ENCODE measurements at places on chromosomes 6 and 20. TPM values are rescaled to one million over a fixed set of nuclear protein-coding genes. Genes with fewer than 3 reads are reported as not detected.
A peak's percentile ranks its signal among the peaks of the same experiment; 100 is the strongest.

GRCh38 chr20:22909436-22909835 lies 125.7 kb upstream of the SSTR4 start:
- H3K4me1 ChIP-seq: peaks cover 4% of the 10 kb centered on the region
- no peaks in the 10 kb centered on the region for H3K36me3 ChIP-seq
- H3K27me3 ChIP-seq: peaks cover under 1% of the 10 kb centered on the region
- no peak for DNase-seq
- H3K4me3 ChIP-seq: no peak overlapping the region
- no peak overlapping the region for H3K27ac ChIP-seq

The SALL4 gene
- total RNA-seq: 1.8 TPM

The PROKR2 gene
- total RNA-seq: not detected

DNA sequence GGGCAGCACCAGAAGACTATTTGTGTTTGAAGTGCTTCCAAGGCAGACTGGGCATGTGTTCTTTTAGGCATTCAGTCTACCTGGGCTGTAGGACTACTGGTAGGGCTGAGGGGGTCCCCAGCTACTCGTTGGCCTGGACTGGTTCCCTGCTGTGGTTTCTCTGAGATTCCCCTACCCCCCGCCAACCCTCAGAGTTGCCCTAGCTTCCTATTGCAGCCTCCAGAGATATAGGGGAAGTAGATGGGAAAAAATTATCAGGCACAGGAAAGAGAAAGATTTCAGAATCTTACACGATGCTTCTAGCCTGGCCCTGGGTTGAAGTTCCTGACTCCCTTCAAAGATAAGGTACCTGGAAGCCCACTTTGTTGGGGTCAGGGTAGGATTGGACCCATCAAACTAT lies 22.5 kb downstream of the BRPF3 start:
- no peak overlapping the region for H3K27ac ChIP-seq
- H3K4me1 ChIP-seq: no peaks in the 10 kb centered on the region
- no peak overlapping the region for H3K4me3 ChIP-seq

DNA sequence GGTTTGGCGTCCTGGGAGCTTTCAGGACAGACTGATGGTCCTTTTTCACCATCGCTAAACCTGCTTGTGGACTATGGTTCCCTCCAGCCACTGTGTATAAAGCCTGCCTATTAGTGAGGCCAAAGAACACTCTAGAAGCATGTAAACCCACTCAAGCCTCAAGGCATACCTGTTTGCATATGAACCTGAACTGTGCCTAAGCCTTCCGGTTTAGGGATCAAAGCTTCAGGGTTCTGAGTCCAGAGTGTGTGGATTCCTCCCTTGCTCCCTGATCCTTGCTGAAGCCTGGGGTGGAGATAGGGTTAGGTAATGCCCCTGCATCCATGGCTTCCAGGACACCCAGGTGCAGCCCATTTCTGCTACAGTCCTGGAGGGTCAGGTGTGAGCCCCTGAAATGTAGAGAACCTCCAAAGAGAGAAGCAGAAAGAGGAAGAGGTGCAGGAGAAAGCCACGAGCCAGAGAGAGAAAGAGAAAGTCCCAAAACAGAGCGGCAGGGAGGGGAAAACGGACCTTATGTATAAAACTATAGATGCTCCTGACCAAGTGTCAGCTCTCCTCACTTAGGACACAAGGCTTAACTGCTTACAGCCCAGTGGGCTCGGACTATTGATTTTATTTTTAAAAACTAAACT lies 93.3 kb downstream of the SCML4 start:
- H3K27ac ChIP-seq: no peak overlapping the region
- no peaks in the 10 kb centered on the region for H3K36me3 ChIP-seq
- no peaks in the 10 kb centered on the region for H3K4me1 ChIP-seq
- no peak for DNase-seq
- peaks cover 64% of the 10 kb centered on the region for H3K27me3 ChIP-seq

- H3K27me3 ChIP-seq: no peaks in the 10 kb centered on the region
- DNase-seq: no peak
- H3K4me3 ChIP-seq: no peak overlapping the region
- H3K4me1 ChIP-seq: peaks cover 10% of the 10 kb centered on the region
- H3K27ac ChIP-seq: no peak overlapping the region
Observed at GRCh38 chr6:7050004-7050403, 57.8 kb upstream of the RREB1 start.

GRCh38 chr6:5468586-5468985 lies 207.3 kb downstream of the FARS2 start:
- H3K27ac ChIP-seq: no peak overlapping the region
- peaks cover 26% of the 10 kb centered on the region for H3K4me1 ChIP-seq
- no peaks in the 10 kb centered on the region for H3K36me3 ChIP-seq

DNA sequence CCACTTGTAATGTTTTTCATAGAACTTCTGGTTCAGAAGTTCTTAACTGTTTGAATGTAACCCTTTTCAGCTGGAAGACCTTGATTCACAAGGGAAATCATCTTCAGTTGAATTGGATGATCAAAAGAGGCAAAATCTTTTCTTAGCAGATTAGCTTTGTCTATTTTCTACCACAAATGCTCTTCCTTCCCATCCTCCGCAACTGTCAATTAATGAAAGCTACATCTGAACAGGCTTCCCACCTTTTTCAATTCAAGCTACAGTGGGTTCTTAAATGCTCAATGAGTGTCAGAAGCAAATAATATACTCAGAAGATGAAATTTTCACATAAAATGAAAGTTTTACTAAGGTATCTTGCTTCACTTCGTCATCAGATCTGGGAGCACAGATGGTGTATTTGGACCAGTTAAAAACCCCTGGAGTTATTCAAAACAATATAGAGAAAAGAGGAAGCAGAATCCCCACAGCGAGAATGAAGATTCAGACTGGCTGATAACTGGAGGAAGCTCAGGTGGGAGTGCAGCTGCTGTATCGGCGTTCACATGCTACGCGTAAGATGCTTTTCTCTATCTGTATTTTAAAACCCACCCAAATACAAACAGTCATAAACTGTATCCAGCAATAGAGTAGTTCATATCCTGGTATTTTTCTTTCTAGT lies 19.4 kb downstream of the QRSL1 start:
- H3K27me3 ChIP-seq: no peaks in the 10 kb centered on the region
- no peak overlapping the region for H3K27ac ChIP-seq
- no peak for DNase-seq
- no peak overlapping the region for H3K4me3 ChIP-seq
- H3K4me1 ChIP-seq: no peaks in the 10 kb centered on the region
- peaks cover 45% of the 10 kb centered on the region for H3K36me3 ChIP-seq

The FRK gene
- total RNA-seq: 0.05 TPM

GRCh38 chr6:53441761-53442160 lies 93.0 kb upstream of the ELOVL5 start:
- H3K4me3 ChIP-seq: no peak overlapping the region
- no peak overlapping the region for H3K27ac ChIP-seq
- H3K4me1 ChIP-seq: peaks cover 19% of the 10 kb centered on the region
- DNase-seq: no peak
- no peaks in the 10 kb centered on the region for H3K36me3 ChIP-seq

DNA sequence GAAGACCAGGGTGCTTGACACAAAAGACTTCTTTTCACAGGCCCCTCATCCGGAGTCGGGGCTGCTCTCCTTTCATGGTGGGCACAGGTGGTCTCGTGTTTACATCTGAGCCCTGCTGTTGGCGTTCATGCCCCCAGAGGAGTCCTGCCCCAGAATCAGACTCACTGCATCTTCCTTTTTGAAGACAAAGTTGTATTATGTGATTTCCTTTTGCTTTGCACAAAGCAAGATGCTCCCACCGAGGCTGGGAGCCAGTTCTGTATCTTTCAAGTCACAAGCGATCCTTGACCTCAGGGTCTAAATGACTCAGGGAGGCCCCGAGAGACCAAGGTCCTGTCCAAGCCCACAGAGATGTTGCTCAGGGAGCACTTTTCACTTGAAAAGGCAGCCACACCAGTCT lies 330.5 kb downstream of the THBS2 start:
- H3K4me3 ChIP-seq: no peak overlapping the region
- peak; percentile 63 for DNase-seq
- H3K27me3 ChIP-seq: peaks cover 28% of the 10 kb centered on the region
- no peaks in the 10 kb centered on the region for H3K36me3 ChIP-seq

The OSER1 gene
- total RNA-seq: 41.2 TPM

GRCh38 chr6:134322216-134322615 lies 4.3 kb upstream of the SGK1 start:
- no peak overlapping the region for H3K4me3 ChIP-seq
- peaks cover 18% of the 10 kb centered on the region for H3K4me1 ChIP-seq
- no peak overlapping the region for H3K27ac ChIP-seq
- H3K27me3 ChIP-seq: no peaks in the 10 kb centered on the region
- no peak for DNase-seq

The JPH2 gene
- 16.5 TPM for total RNA-seq

GRCh38 chr6:14472986-14473337 lies 355.4 kb downstream of the CD83 start:
- peak overlapping the region; percentile 67 for H3K27ac ChIP-seq
- peaks cover 10% of the 10 kb centered on the region for H3K4me1 ChIP-seq
- no peak for DNase-seq
- no peaks in the 10 kb centered on the region for H3K36me3 ChIP-seq
- peaks cover 4% of the 10 kb centered on the region for H3K27me3 ChIP-seq

The SYNDIG1 gene
- total RNA-seq: 0.94 TPM

The SMLR1 gene
- not detected for total RNA-seq

GRCh38 chr6:142444376-142444775 lies 142.6 kb downstream of the ADGRG6 start:
- H3K4me1 ChIP-seq: no peaks in the 10 kb centered on the region
- DNase-seq: no peak
- no peak overlapping the region for H3K4me3 ChIP-seq
- H3K27ac ChIP-seq: no peak overlapping the region
- H3K27me3 ChIP-seq: no peaks in the 10 kb centered on the region
- no peaks in the 10 kb centered on the region for H3K36me3 ChIP-seq

- no peak overlapping the region for H3K27ac ChIP-seq
- DNase-seq: no peak
- no peaks in the 10 kb centered on the region for H3K4me1 ChIP-seq
- peaks cover 17% of the 10 kb centered on the region for H3K36me3 ChIP-seq
- no peaks in the 10 kb centered on the region for H3K27me3 ChIP-seq
Observed at GRCh38 chr20:8809107-8809953, 259.6 kb upstream of the PLCB4 start.

GRCh38 chr6:11161031-11161956 lies 49.8 kb upstream of the ERVFRD-1 start:
- no peak overlapping the region for H3K4me3 ChIP-seq
- H3K4me1 ChIP-seq: peaks cover 16% of the 10 kb centered on the region
- H3K36me3 ChIP-seq: no peaks in the 10 kb centered on the region
- peak overlapping the region; percentile 83 for H3K27ac ChIP-seq
- no peak for DNase-seq

GRCh38 chr20:57941604-57942381 lies 232.0 kb upstream of the PMEPA1 start:
- H3K27ac ChIP-seq: no peak overlapping the region
- DNase-seq: no peak
- peaks cover 33% of the 10 kb centered on the region for H3K27me3 ChIP-seq
- H3K4me1 ChIP-seq: peaks cover 35% of the 10 kb centered on the region
- H3K36me3 ChIP-seq: no peaks in the 10 kb centered on the region
- no peak overlapping the region for H3K4me3 ChIP-seq

DNA sequence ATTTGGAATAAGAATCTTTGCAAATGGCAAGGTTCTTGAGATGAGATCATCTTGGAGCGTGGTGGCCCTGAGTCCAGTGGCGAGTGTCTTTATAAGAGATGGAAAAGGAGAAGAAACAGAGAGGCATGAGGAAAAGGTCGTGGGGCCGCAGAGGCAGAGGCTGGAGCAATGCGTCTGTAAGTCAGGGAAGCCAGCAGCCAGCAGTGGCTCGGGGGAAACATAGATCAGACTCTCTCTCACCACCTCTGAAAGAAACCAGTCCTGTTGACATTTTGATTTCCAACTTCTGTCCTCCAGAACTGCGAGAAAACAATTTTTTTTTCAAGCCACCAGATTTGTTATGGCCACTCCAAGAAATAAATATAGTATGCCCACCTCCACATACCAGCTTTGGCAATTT lies 226.6 kb downstream of the TFAP2C start:
- no peak for DNase-seq
- no peaks in the 10 kb centered on the region for H3K36me3 ChIP-seq
- peaks cover 37% of the 10 kb centered on the region for H3K4me1 ChIP-seq
- H3K27me3 ChIP-seq: no peaks in the 10 kb centered on the region
- no peak overlapping the region for H3K4me3 ChIP-seq
- no peak overlapping the region for H3K27ac ChIP-seq

DNA sequence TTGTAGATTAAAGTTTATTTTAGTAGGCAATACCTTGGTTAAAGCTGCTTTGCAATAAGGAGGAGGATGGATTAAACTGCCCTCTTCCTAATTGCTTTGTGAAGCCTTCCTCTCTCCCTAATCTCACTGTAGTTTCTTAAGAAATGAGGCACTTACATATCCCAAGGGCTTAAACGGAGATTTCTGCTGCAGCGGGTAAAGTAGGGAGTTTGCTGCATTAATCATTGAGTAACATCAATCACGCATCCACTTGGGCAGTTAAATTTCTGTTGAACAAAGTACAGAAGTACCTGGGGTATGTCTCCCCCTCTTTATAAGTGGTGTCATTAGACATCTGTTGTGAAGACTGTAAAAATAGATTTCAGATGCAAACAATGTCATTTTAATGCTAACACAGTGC lies 29.5 kb upstream of the ARID1B start:
- H3K4me3 ChIP-seq: no peak overlapping the region
- H3K27ac ChIP-seq: no peak overlapping the region
- H3K4me1 ChIP-seq: no peaks in the 10 kb centered on the region
- no peak for DNase-seq

GRCh38 chr6:32982702-32983492 lies 14.5 kb downstream of the BRD2 start:
- DNase-seq: no peak
- H3K4me1 ChIP-seq: peaks cover 11% of the 10 kb centered on the region
- H3K36me3 ChIP-seq: peaks cover 36% of the 10 kb centered on the region
- peaks cover 16% of the 10 kb centered on the region for H3K27me3 ChIP-seq
- peak overlapping the region; percentile 10 for H3K27ac ChIP-seq

The ISM1 gene
- 0.21 TPM for total RNA-seq

The SRMS gene
- not detected for total RNA-seq

- DNase-seq: no peak
- H3K36me3 ChIP-seq: no peaks in the 10 kb centered on the region
- peaks cover 3% of the 10 kb centered on the region for H3K4me1 ChIP-seq
- no peak overlapping the region for H3K4me3 ChIP-seq
- H3K27me3 ChIP-seq: peaks cover 25% of the 10 kb centered on the region
- H3K27ac ChIP-seq: no peak overlapping the region
Observed at GRCh38 chr6:87907521-87907920, 140.1 kb upstream of the SPACA1 start.

GRCh38 chr6:497258-497657 lies 105.7 kb downstream of the IRF4 start:
- no peak for DNase-seq
- H3K36me3 ChIP-seq: peaks cover 47% of the 10 kb centered on the region
- no peaks in the 10 kb centered on the region for H3K27me3 ChIP-seq
- H3K4me1 ChIP-seq: peaks cover 3% of the 10 kb centered on the region
- no peak overlapping the region for H3K27ac ChIP-seq

- H3K27ac ChIP-seq: no peak overlapping the region
- peaks cover 12% of the 10 kb centered on the region for H3K36me3 ChIP-seq
- no peak overlapping the region for H3K4me3 ChIP-seq
- H3K4me1 ChIP-seq: no peaks in the 10 kb centered on the region
- no peak for DNase-seq
Observed at GRCh38 chr6:169559592-169559991, 142.2 kb downstream of the WDR27 start.

The ADGRB3 gene
- 8.9 TPM for total RNA-seq

The ZSCAN16 gene
- total RNA-seq: 5.1 TPM

Measured in osteocyte (in vitro differentiated cells).